ENCODE measurements at places on chromosomes 4 and X. TPM values are rescaled to one million over a fixed set of nuclear protein-coding genes. Genes with fewer than 3 reads are reported as not detected.

EMCN gene
- 27.5 TPM for total RNA-seq

GRCh38 chr4:7513671-7514070 is 78.9 kb upstream of the PSAPL1 start:
- H3K4me3 ChIP-seq, result no peak overlapping the region
- peaks cover 24% of the 10 kb centered on the region for H3K27me3 ChIP-seq
- DNase-seq, result no peak
- H3K36me3 ChIP-seq, result no peaks in the 10 kb centered on the region
- H3K27ac ChIP-seq, result no peak overlapping the region

UGT2B7 gene
- total RNA-seq, result 0.26 TPM

ETFDH gene
- total RNA-seq, result 58.4 TPM

GRCh38 chrX:12894074-12895030 is 12.1 kb upstream of the TLR8 start:
- no peak overlapping the region for H3K27ac ChIP-seq
- H3K4me1 ChIP-seq, result no peaks in the 10 kb centered on the region
- H3K4me3 ChIP-seq, result no peak overlapping the region
- no peaks in the 10 kb centered on the region for H3K36me3 ChIP-seq
- no peak for DNase-seq
- no peaks in the 10 kb centered on the region for H3K27me3 ChIP-seq

KCNIP4 gene
- total RNA-seq, result not detected

- no peak for DNase-seq
- no peaks in the 10 kb centered on the region for H3K36me3 ChIP-seq
- H3K27me3 ChIP-seq, result no peaks in the 10 kb centered on the region
- no peak overlapping the region for H3K4me3 ChIP-seq
Measured at GRCh38 chr4:30605616-30606190, 114.5 kb upstream of the PCDH7 start.

RS1 gene
- not detected for total RNA-seq

ANAPC4 gene
- 11.8 TPM for total RNA-seq

DNA sequence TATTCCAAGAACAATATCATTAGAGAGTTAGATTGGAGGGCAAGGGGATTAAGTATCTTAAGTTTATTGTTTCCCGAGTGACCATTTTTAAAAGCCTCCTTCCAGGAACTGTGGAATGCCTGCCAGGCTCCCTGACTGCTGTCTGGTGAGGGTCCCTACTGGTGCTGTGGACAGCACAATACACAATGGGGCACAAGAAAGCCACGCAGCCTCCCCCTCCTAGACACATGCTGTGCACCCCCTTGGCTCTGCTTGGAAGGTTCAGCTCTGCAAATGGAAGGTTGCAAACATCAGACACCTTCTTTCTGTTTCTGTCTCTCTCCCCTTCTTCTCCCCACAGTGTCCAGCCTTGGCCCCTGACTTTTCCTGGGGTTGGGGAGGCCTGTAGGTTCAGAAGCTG is 153.2 kb downstream of the SHROOM3 start:
- DNase-seq, result no peak
- H3K4me3 ChIP-seq, result no peak overlapping the region
- H3K4me1 ChIP-seq, result peaks cover 10% of the 10 kb centered on the region
- H3K36me3 ChIP-seq, result no peaks in the 10 kb centered on the region
- H3K27ac ChIP-seq, result no peak overlapping the region

DNA sequence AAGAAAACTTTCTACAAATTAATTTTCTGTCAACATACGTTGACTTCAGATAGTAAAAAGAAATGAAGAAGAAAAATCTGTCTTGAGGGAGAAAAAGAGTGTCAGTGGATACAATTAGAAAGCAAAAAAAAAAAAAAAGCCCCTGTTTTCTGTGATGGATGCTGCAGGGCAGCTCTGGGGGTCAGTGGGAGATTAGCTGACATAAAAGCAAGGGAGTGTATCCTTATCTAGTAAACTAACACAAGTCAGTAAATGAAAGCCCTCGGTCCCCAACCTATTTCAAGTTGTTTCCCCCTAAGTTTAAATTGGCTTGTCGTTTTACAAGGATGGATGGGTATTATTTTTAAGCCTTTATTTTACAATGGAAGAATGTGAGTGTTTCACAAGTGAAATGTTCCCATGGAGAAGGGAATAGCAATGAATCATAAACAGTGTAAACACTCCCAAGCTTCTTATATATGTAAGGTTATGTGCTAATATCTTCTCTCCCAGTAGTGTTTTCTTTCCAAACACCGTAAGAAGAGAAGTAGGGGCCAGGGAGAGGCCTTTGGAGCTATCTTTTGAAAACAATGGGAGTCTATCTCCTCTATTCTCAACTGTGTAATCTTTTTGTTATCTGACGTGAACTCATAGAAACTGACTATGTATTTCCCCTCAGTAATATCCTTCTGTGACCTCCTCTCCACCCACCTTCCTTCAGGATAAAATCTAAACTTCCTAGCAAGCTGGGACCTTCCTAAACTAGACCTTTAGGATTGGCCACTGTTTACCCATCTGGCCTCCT is 347.7 kb downstream of the FBXO8 start:
- H3K36me3 ChIP-seq, result no peaks in the 10 kb centered on the region
- no peak for DNase-seq

DNA sequence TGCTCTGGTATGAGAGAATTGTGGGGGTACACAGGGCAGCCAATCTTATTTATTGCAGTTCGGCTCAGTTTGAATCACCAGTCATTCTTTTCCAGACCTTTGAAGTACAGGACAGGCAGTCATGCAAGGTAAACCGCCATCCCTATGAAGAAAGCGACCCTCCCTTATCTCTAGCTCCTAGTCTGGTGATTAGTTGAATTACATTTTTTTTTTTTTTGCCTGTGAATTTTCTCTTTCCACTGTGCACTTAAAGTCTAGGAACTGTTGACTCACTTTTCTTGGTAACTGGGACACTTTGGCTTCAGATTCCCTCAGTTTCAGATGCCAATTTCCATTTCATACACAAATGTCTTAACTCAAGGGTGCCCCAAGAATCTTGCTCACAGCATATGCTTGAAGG is 82.4 kb upstream of the FAM9C start:
- no peak overlapping the region for H3K4me3 ChIP-seq
- H3K36me3 ChIP-seq, result no peaks in the 10 kb centered on the region
- H3K27me3 ChIP-seq, result no peaks in the 10 kb centered on the region
- no peaks in the 10 kb centered on the region for H3K4me1 ChIP-seq

TNIP3 gene
- not detected for total RNA-seq

DNA sequence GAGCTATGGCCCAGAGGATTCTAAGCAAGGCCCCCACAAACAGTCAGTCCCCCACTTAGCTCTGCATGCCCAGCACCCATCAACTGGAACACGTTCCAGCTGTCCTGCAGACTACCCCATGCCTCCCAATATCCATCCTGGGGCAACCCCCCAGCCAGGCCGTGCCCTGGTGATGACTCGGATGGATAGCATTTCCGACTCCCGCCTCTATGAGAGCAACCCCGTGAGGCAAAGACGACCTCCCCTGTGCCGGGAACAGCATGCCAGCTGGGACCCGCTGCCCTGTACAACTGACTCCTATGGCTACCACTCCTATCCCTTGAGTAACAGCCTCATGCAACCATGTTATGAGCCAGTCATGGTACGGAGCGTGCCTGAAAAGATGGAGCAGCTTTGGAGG is 32.0 kb downstream of the LAS1L start:
- no peak for DNase-seq
- H3K4me3 ChIP-seq, result no peak overlapping the region
- no peaks in the 10 kb centered on the region for H3K27me3 ChIP-seq

DNA sequence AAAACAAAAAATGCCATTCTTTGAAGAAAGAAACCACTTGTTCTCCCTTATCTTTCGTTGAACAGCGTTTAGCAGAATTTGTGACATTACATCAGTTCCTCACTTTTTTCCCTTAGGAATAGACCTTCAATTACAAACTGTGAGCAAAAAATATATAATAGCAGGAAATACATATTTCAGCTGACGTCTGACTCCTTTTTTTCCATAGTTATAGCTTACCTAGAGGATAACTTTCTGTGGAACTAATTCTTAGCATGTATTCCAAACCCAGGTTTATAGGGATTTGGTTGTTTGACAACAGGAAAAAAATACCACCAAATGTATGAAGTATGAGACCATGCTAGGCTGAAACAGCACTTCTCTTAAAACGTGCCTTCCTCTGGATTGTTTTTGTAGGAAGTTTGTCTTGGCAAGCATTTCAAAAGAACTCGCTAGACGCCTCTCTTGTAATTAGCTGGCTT is 2.0 kb upstream of the LIMCH1 start:
- peak overlapping the region; percentile 94 for H3K27ac ChIP-seq
- H3K4me3 ChIP-seq, result no peak overlapping the region
- no peak for DNase-seq
- peaks cover 55% of the 10 kb centered on the region for H3K4me1 ChIP-seq
- no peaks in the 10 kb centered on the region for H3K27me3 ChIP-seq

DNA sequence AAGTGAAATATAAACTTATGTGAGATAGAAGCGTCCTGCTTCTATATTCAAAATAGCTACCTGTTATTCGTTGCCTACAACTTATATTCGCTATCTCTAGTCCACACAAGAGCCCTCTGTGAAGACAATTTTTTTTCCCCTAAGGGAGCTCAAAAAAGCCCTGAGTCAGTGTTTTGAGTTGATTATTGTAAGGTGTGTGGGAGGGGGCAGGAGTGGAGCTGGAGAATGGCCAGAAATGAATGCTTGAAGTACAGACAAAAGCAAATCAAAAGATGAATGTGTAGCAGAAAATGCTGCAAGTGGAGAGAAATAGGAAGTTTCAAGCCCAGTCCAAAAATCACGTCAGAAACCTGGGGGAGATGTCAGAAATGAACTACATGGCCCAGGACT is 655.0 kb upstream of the LCORL start:
- H3K4me1 ChIP-seq, result no peaks in the 10 kb centered on the region
- H3K27ac ChIP-seq, result no peak overlapping the region
- no peaks in the 10 kb centered on the region for H3K36me3 ChIP-seq
- H3K27me3 ChIP-seq, result no peaks in the 10 kb centered on the region
- DNase-seq, result no peak

DNA sequence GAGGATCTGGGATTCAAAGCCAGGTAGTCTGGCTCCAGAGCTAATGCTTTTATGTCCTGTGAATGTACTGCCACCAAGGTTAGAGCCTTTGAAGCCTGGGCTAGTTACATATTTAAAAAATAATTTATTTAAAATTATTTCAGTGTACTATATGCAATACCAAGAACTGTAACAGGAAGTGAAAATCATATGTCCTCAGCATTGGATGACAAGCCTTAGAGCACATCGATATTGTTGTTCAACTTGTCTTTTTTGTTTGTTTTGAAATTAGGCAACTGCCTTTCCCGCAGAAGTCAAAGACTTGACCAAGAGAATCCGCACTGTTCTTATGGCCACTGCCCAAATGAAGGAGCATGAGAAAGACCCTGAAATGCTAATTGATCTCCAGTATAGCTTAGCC is 73.1 kb upstream of the IL13RA1 start:
- DNase-seq, result no peak
- H3K4me3 ChIP-seq, result no peak overlapping the region
- H3K36me3 ChIP-seq, result no peaks in the 10 kb centered on the region
- H3K4me1 ChIP-seq, result no peaks in the 10 kb centered on the region
- no peak overlapping the region for H3K27ac ChIP-seq
- H3K27me3 ChIP-seq, result no peaks in the 10 kb centered on the region

ETDB gene
- not detected for total RNA-seq

NWD2 gene
- total RNA-seq, result not detected

TLR2 gene
- 4.4 TPM for total RNA-seq

- no peaks in the 10 kb centered on the region for H3K36me3 ChIP-seq
- DNase-seq, result no peak
- H3K27me3 ChIP-seq, result no peaks in the 10 kb centered on the region
- H3K27ac ChIP-seq, result no peak overlapping the region
- H3K4me1 ChIP-seq, result no peaks in the 10 kb centered on the region
Measured at GRCh38 chr4:89123451-89123851, 12.1 kb downstream of the TIGD2 start.

GRCh38 chr4:140252141-140252741 is 98.3 kb upstream of the MAML3 start:
- peak overlapping the region; percentile 76 for H3K27ac ChIP-seq
- H3K36me3 ChIP-seq, result no peaks in the 10 kb centered on the region
- peaks cover 16% of the 10 kb centered on the region for H3K4me1 ChIP-seq
- peak overlapping the region; percentile 58 for H3K4me3 ChIP-seq
- H3K27me3 ChIP-seq, result no peaks in the 10 kb centered on the region

CYTL1 gene
- not detected for total RNA-seq

- no peaks in the 10 kb centered on the region for H3K36me3 ChIP-seq
- DNase-seq, result no peak
- H3K27me3 ChIP-seq, result no peaks in the 10 kb centered on the region
Measured at GRCh38 chr4:152738827-152739226, 40.7 kb downstream of the TIGD4 start.

Measured in gastrocnemius medialis (tissue), 4 donors.